Urinary bladder (tissue), 4 donors: ENCODE measurements at places on chromosomes 1 and 21. TPM values are rescaled to one million over a fixed set of nuclear protein-coding genes. Genes with fewer than 3 reads are reported as not detected.

DNA sequence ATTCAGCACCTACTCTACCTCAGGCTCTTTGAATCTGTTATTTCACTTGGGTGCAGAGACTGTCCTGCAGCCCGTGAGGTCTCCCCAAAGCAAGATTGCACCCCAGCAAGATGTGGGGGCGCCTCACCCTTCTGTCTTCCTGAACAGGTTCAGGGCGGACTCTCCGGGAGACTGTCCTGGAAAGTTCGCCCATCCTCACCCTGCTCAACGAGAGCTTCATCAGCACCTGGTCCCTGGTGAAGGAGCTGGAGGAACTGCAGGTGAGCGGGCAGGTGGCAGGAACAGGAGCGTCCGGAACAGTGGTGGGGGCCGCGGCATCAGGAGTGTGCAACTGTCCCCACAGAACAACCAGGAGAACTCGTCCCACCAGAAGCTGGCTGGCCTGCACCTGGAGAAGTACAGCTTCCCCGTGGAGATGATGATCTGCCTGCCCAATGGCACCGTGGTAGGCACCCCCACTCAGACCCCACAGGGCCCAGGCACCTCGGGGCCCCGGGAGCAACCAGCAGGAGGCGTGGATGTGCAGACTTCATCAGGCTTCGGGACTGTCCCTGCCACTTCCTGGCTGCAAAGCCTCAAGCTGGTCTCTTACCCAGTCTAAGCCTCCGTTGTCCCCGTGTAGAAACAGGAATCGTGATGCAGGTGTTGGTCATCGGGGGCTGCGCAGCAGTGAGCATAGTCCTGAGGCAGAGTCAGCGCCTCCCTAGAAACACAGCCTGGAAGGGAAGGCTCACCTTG lies 5.9 kb upstream of the MTFR1L start:
- DNase-seq: no peak

The CD34 gene
- polyA plus RNA-seq: 83.2 TPM

- DNase-seq: no peak
These were observed 7.3 kb upstream of the CTRC start for GRCh38 chr1:15430787-15431570.

- no peak for DNase-seq
These were observed 5.9 kb downstream of the PDC start for GRCh38 chr1:186454981-186455380.
